ENCODE measurements at places on chromosomes 3 and 15.
A peak's percentile ranks its signal among the peaks of the same experiment; 100 is the strongest.

DNA sequence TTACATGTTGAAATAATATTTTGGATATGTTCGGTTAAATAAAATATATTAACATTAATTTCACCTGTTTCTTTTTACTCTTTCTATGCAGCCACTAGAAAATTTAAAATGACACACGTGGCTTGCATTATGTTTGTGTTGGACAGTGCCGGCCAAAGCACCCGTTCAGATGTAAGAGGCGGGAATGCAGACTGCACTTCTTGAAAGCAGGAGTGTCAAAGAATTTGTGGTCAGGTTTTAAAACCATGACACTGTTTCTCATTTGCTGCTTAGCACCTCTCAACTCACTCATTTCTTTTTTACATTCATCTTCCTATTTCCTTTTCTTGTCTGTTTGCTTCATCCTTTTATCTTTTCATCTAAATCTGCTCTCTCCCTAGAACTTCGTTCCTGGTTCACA, 35.3 kb upstream of the MINAR1 start:
- no peaks in the 10 kb centered on the region for H3K4me1 ChIP-seq
- H3K4me3 ChIP-seq, result no peak overlapping the region
- no peak overlapping the region for H3K27ac ChIP-seq
- no peaks in the 10 kb centered on the region for H3K36me3 ChIP-seq
- DNase-seq, result no peak

DNA sequence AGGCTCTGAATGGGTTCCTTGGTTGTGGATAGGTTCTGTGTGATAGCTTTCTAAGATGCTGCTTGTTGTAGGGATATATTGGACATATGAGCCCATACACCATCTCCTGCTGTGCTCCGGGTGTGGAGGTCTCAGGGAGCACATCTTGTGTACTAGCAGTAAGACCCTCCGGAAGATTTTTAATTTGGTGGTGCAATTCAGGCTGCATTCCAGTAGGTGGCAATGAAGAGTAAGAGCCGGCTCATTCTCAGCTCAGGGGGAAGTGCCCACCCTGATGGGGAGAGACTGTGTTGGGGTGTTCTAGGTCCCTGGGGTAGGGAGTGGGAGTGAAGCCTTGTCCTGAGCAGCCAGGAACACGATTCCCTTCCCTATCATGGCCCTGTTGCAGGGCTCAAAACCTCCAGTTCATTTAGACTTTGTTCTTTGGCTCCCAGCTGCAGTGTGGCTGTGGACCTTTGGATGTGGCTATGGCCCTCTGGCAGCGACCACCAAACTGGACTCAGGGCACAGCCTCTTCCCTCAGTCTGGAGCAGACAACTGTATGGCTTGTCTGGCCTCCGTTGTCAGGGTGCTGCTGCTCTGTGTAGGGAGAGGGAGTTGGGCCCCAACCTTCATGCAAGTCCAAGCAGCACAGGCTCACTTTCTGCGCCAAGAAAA, 104.7 kb downstream of the UNC13C start:
- H3K4me3 ChIP-seq, result no peak overlapping the region
- no peak for DNase-seq
- peaks cover 12% of the 10 kb centered on the region for H3K27me3 ChIP-seq
- no peaks in the 10 kb centered on the region for H3K4me1 ChIP-seq
- no peak overlapping the region for H3K27ac ChIP-seq

GRCh38 chr3:23288286-23288685, 85.2 kb downstream of the UBE2E2 start:
- no peak overlapping the region for H3K27ac ChIP-seq
- no peak for DNase-seq

DNA sequence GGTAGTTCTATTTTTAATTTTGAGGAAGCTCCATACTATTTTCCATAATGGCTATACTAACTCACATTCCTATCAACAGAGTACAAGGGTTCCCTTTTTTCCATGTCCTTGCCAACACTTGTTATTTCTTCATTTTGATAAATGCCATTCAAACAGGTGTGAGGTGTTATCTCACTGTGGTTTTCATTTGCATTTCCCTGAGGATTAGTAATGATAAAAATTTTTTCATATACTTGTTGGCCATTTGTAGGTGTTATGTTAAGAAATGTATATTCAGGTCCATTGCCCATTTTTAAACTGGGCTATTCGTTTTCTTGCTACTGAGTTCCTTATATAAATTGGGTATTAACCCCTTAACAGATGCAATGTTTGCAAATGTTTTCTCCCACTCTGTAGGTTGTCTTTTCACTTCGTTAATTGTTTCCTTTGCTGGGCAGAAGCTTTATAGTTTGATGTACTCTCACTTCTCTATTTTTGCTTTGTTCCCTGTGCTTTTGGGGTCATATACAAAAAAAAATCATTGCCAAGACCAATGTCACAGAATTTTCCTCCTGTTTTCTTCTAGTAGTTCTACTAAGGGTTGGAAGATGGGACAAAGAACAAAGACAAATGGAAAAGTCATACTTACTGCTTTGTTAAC, 11.0 kb upstream of the VPS39 start:
- peaks cover 76% of the 10 kb centered on the region for H3K36me3 ChIP-seq
- no peaks in the 10 kb centered on the region for H3K27me3 ChIP-seq
- no peak overlapping the region for H3K27ac ChIP-seq

GRCh38 chr3:159950156-159950898, 38.3 kb upstream of the IL12A start:
- no peak overlapping the region for H3K27ac ChIP-seq
- H3K4me3 ChIP-seq, result no peak overlapping the region
- H3K4me1 ChIP-seq, result no peaks in the 10 kb centered on the region
- DNase-seq, result no peak

DNA sequence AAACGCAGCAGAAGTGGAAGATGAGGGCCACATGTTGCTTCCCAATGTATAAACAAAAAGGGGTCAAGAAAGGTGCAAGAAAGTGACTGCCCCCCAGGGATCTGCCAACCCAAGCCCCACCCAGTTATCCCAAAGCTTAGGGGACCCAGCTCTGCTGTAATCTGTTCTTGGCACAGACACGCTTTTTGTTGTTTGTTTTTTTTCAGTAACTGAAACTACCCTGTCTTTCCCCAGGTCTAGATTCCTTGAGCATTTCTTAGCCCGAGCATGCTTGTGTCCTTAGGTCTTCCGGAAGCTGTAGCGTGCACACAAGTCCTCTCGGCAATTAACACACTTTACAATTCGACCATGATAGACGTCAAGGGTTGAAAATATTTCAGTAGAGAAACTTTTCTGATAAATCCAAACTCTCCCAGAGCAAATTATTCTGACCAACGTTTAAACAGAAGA, 8.5 kb upstream of the PPARG start:
- H3K4me3 ChIP-seq, result no peak overlapping the region
- no peaks in the 10 kb centered on the region for H3K27me3 ChIP-seq
- no peaks in the 10 kb centered on the region for H3K36me3 ChIP-seq
- H3K4me1 ChIP-seq, result no peaks in the 10 kb centered on the region
- no peak for DNase-seq

GRCh38 chr3:131975047-131975446, 59.8 kb downstream of the CPNE4 start:
- H3K4me3 ChIP-seq, result no peak overlapping the region
- H3K27me3 ChIP-seq, result no peaks in the 10 kb centered on the region
- H3K4me1 ChIP-seq, result no peaks in the 10 kb centered on the region
- H3K27ac ChIP-seq, result no peak overlapping the region
- H3K36me3 ChIP-seq, result no peaks in the 10 kb centered on the region

DNA sequence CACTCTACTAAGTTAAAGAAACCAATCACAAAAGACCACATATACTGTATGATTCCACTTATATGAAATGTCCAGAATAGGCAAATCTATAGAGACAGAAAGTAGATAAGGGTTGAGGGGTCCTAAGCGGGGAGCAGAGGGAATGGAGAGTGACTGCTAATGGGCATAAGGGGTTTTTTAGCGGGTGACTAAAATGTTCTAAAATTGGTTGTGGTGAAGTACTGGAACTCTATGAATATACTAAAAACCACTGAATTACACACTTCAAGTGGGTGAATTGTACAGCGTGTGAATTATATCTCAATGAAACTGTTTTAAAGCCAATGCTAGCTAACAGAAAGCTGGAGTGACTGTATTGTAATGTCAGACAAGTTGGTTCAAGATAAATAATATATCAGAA, 33.3 kb downstream of the KPNA1 start:
- peaks cover 34% of the 10 kb centered on the region for H3K4me1 ChIP-seq
- DNase-seq, result no peak
- H3K27me3 ChIP-seq, result no peaks in the 10 kb centered on the region
- no peak overlapping the region for H3K27ac ChIP-seq

GRCh38 chr3:171266034-171266739, 194.0 kb downstream of the TNIK start:
- H3K36me3 ChIP-seq, result no peaks in the 10 kb centered on the region
- no peaks in the 10 kb centered on the region for H3K27me3 ChIP-seq
- no peak overlapping the region for H3K4me3 ChIP-seq
- H3K27ac ChIP-seq, result no peak overlapping the region
- H3K4me1 ChIP-seq, result peaks cover 7% of the 10 kb centered on the region

DNA sequence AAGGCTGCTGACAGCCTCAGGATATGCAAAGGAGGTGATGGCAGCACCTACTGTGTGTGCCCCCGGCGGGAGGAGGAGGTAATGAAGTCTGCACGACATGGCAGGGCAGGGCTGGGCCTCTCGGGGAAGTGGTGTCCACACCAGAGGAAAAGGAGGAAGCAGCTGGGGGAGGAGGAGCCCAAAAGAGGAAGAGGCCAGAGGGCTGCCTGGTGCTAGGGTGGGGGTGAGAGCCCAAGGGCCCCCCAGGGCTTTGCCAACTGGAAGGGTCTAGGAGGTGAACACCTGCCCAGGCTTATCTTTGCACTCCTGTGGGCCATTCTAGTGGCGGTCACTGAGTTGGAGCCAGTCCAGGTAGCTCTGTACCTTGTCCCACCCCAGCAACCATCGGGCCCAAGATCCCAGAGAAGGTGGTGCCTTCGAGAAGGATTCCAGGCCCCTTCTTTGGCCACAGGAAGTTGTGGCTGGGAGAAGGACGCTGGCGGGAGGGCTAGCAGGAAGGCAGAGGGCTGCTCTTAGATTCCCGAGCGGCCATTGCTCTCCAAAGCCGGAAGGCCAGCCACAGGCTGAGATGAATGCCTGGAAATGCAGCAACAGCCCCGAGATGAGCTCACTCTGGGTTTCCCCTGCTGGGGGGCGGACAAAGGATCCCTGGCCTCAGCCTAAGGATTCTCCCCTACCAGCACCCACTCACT, 7.0 kb downstream of the GNAI2 start:
- H3K27me3 ChIP-seq, result no peaks in the 10 kb centered on the region
- H3K4me1 ChIP-seq, result peaks cover 18% of the 10 kb centered on the region
- no peak for DNase-seq
- H3K27ac ChIP-seq, result peak overlapping the region; percentile 93
- H3K36me3 ChIP-seq, result peaks cover 37% of the 10 kb centered on the region
- no peak overlapping the region for H3K4me3 ChIP-seq

- no peaks in the 10 kb centered on the region for H3K36me3 ChIP-seq
- peaks cover 6% of the 10 kb centered on the region for H3K4me1 ChIP-seq
- no peak for DNase-seq
- no peaks in the 10 kb centered on the region for H3K27me3 ChIP-seq
- H3K4me3 ChIP-seq, result no peak overlapping the region
- no peak overlapping the region for H3K27ac ChIP-seq
These were observed 53.9 kb downstream of the SLMAP start for GRCh38 chr3:57810048-57810447.

DNA sequence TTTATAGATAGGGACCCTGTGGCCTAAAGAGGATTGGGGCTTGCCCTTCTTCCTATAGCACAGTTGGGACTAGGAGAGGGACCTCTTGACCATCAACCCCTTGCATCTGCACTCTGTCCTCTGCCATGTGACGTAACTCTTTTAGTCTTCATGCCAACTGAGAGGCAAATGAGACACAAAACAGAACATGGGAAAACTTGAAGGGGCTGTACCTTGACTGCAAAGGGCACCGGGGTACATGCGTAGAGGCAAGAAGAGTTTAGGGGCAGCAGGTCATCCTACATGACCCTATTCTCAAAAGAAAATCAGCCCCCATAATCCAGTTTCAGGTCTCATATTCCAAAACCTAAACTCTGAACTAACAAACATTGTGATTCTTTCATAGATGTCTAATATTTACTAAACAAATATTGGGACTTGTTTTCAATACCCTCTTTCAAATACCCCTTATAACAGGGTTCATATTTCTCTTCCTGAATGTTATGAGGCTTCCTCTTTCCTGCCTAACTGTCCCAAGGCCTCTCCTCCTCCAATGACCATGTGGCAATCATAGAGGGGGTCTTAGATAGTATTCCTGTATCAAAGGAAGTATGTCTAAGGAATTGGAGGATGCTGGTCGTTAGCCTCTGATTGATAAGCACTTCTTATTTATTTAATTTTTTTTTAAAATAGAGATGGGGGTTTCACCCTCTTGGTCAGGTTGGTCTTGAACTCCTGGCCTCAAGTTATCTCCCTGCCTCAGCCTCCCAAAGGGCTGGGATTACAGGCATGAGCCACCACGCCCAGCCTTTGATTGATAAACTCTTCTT, 20.6 kb downstream of the ACKR2 start:
- no peaks in the 10 kb centered on the region for H3K27me3 ChIP-seq
- no peak for DNase-seq
- H3K27ac ChIP-seq, result peak overlapping the region; percentile 36
- H3K4me3 ChIP-seq, result no peak overlapping the region
- no peaks in the 10 kb centered on the region for H3K36me3 ChIP-seq

DNA sequence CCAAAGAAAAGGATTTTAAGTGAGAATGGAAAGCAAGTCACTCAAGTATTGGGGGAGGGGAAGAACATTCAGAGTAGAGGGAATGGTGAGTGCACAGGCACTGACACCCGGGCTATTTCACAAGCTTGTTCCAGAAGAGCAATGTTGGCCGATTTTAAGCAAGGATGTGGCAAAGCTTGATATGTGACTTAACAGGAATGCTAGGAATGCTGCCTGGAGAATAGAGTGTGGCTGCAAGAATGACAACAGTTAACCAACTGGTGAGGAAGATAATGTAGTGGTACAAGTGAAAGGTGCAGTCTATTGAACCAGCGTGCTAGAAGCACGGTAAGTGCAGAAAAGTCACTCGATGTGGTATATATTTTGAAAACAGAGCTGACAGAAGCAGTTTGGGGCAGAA, 6.2 kb upstream of the CCDC80 start:
- peaks cover 37% of the 10 kb centered on the region for H3K4me1 ChIP-seq
- no peaks in the 10 kb centered on the region for H3K36me3 ChIP-seq
- no peak for DNase-seq
- no peak overlapping the region for H3K4me3 ChIP-seq
- H3K27ac ChIP-seq, result peak overlapping the region; percentile 98
